ENCODE measurements at places on chromosomes 5 and 9.

GRCh38 chr9:20853866-20854265 lies 169.8 kb downstream of the FOCAD start:
- no peak for DNase-seq

GRCh38 chr9:109907400-109907799 lies 127.4 kb downstream of the PALM2AKAP2 start:
- DNase-seq = no peak

GRCh38 chr5:179866241-179867078 lies 7.8 kb upstream of the MRNIP start:
- DNase-seq = no peak

DNA sequence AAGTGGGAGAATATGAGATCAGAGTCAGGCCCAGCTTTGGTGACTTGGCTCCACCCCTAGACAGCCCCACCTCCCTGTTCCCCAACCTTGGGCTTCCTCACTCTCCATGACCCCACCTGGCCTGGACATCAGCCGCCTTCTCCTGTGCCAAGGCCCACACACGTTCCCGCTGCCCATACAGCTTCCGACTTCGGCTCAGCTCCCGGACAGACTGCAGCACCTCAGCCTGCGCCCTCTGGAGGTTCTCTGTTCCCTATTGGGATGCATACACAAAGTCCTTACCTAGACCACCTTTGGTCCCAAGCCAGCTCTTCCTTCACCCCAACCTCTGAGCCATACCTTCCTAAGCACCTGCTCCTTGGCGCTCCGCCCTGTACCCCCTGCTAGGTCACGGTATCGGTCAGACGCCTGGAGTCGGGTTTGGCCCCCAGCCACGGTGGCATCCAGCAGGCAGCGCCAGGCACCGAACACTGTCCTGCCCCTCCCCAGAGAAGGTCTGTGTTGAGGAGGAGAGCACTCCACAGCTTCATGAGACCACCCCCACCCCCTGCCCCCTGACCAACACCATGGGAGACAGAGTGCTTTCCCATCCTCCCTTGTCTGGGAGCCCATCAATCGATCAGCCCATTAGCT lies 2.0 kb downstream of the FCHSD1 start:
- DNase-seq = no peak

- DNase-seq = no peak
These were observed 3.9 kb downstream of the MEGF9 start for GRCh38 chr9:120710110-120710981.

DNA sequence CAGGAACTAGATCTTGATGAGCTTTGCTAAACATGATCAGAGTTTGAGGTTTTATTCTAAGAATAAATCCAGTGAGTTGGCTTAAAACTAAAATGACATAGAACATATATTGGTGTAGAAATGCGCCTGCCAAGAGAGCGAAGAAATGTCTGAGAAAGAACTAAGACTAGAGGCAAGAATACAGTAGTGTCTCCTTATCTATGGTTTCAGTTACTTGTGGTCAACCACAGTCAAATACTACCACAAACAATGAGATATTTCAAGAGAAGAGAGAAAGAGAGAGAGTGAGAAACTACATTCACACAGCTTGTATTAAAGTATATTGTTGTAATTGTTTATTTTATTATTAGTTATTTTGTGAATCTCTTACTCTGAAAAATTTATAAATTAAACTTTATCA lies 254.4 kb upstream of the CDH10 start:
- no peak for DNase-seq
